ENCODE measurements at places on chromosomes 7 and 10. TPM values are rescaled to one million over a fixed set of nuclear protein-coding genes. Genes with fewer than 3 reads are reported as not detected.

The PRDX3 gene
- total RNA-seq = 163 TPM

DNA sequence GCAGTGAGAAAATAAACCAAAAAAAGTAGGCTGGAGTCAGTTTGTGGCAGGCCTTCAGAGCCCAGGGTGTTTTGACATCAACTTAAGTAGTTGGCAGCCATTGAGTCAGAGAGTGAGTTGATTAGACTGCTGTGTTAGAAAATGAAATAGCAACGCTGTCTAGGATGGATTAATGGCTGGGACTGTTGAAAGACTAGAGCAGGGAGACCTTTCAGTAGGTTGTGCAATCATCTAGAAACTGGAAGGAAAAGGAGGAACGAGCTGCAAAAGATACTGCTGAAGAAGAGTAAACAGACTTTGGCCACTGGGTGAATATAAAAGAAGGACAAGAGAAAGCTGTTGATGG lies 28.6 kb upstream of the TRIL start:
- no peak overlapping the region for H3K27ac ChIP-seq
- H3K4me1 ChIP-seq = no peaks in the 10 kb centered on the region
- H3K4me3 ChIP-seq = no peak overlapping the region
- no peaks in the 10 kb centered on the region for H3K36me3 ChIP-seq
- DNase-seq = no peak
- no peaks in the 10 kb centered on the region for H3K27me3 ChIP-seq

DNA sequence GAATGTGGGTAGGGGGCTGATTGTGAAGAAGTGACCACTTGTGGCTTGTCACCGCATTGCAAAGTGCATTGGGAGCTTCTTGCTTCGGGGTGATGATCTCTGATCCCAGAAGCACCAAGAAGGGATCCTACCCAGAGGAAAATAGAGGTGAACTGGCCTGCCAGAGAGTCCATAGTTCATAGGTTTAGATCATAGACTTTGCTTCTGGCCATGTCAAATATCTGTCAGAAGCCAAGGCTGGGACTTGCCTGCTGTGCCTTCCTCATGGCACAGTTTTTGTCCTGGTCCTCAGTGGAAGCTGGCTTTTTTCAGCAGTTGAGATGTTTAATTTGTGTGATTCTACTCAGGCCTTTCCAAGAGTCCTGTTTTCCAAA lies 1.1 kb downstream of the ZSWIM8 start:
- H3K27me3 ChIP-seq = no peaks in the 10 kb centered on the region
- H3K4me3 ChIP-seq = peak overlapping the region; percentile 99
- peaks cover 31% of the 10 kb centered on the region for H3K36me3 ChIP-seq
- no peak for DNase-seq
- peaks cover 40% of the 10 kb centered on the region for H3K4me1 ChIP-seq

- no peaks in the 10 kb centered on the region for H3K36me3 ChIP-seq
- H3K4me3 ChIP-seq = peak overlapping the region; percentile 61
- no peaks in the 10 kb centered on the region for H3K4me1 ChIP-seq
- no peak for DNase-seq
- H3K27ac ChIP-seq = no peak overlapping the region
Measured at GRCh38 chr7:90119178-90119971, 34.9 kb upstream of the STEAP1 start.

DNA sequence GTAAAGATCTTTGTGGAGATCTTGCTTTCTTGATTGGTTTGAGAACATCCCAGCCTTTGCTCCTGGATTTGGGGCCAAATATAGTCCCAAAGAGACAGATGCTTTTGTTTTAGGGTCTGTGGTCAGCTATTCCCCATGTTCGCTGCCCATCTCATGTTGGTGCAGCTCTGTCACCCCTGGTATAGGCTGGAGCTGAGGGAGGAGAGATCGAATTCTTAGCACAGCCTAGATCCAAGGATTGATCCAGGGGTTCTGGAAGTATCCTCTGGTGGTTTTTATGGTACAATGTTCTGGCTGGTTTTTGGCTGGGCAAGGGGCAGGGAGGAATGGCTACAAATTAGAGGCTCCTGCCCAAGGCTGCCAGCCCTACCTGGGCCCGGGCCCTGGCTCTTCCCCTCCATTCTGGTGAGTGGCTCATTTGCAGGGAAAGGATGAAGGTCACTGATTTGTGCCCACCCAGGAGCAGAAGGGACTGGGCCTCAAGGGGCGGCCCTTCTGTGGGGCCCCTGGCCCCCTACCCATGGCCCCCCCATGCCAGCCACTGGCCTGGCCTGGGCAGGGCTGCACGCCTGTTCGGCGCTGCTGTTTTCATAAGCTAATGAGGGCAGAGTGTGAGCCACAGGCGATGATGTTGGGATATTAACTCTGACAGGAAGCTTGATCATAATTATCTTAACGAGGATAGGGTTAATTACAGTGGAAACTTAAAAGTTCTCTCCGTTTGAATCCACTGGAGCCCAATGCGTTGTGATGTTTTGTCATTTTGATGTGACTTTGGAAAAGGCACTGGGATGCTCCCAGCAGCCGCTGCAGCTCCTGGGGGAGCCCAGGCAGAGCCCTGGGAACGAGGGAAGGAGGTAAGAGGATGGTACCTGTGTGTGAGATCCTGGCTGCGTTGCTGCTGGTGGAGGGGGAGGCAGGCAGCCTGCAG lies 600.6 kb downstream of the LRMDA start:
- no peaks in the 10 kb centered on the region for H3K36me3 ChIP-seq
- H3K4me1 ChIP-seq = no peaks in the 10 kb centered on the region
- no peaks in the 10 kb centered on the region for H3K27me3 ChIP-seq
- no peak for DNase-seq
- no peak overlapping the region for H3K27ac ChIP-seq

GRCh38 chr10:61973169-61973568 lies 71.7 kb downstream of the ARID5B start:
- no peak overlapping the region for H3K27ac ChIP-seq
- peaks cover 66% of the 10 kb centered on the region for H3K4me1 ChIP-seq
- peaks cover 58% of the 10 kb centered on the region for H3K36me3 ChIP-seq
- no peak for DNase-seq
- no peaks in the 10 kb centered on the region for H3K27me3 ChIP-seq

DNA sequence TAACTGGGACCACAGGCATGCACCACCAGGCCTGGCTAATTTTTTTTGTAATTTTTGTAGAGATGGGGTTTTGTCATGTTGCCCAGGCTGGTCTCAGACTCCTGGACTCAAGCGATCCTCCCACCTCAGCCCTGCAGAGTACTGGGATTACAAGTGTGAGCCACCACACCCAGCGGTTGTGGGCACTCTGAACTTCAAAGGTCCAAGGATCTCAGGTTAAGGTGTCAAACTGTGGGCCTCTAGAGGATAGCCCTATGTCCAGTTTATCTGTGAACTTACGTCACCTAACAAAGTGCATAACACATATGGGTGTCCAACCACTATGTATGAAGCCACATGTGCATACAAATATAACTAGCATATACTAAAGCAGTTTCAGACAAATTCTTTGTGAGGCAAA lies 3.2 kb upstream of the IL2RA start:
- peaks cover 11% of the 10 kb centered on the region for H3K36me3 ChIP-seq
- H3K27me3 ChIP-seq = no peaks in the 10 kb centered on the region
- no peak for DNase-seq
- peaks cover 63% of the 10 kb centered on the region for H3K4me1 ChIP-seq

DNA sequence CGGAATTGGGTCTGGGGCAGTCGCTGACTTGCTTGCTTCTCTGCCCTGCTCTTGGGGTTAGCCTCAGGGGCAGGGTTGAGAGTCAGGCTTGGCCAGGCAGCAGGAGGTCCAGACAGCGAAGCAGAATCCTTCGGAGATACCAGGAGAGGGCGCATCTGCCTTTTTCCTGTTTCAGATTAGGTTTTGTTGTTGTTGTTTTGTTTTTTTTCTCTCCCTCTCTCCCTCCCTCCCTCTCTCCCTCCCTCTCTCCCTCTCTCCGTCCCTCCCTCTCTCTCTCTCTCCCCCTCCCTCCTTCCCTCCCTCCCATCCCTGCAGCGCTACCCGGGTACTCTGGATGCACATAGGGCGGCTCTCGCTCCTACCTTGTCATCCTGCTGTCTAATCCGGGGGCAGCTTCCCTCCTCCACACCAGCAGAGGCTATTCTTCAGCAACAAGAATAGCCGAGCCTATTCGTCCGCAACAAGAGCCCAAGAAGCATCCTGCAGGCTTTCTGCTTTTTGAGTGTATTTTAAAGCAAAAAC lies 758 bp upstream of the OPTN start:
- H3K27me3 ChIP-seq = no peaks in the 10 kb centered on the region
- peak; percentile 54 for DNase-seq
- H3K27ac ChIP-seq = peak overlapping the region; percentile 92
- H3K4me1 ChIP-seq = peaks cover 51% of the 10 kb centered on the region

All from activated T-helper 1 cell treated with anti-CD3 and anti-CD28 coated beads, Interleukin-12 subunit alpha, Interleukin-12 subunit beta, Interleukin-2, Interleukin-4 antibody, amounts not matched to agents 30 ng/mL and 10 ng/mL and 1 ng/mL, durations not matched to agents 14 hours and 24 hours and 36 hours (primary cell).